Liver (tissue), 10 donors: ENCODE measurements at places on chromosomes 12 and 14. TPM values are rescaled to one million over a fixed set of nuclear protein-coding genes. Genes with fewer than 3 reads are reported as not detected.

DNA sequence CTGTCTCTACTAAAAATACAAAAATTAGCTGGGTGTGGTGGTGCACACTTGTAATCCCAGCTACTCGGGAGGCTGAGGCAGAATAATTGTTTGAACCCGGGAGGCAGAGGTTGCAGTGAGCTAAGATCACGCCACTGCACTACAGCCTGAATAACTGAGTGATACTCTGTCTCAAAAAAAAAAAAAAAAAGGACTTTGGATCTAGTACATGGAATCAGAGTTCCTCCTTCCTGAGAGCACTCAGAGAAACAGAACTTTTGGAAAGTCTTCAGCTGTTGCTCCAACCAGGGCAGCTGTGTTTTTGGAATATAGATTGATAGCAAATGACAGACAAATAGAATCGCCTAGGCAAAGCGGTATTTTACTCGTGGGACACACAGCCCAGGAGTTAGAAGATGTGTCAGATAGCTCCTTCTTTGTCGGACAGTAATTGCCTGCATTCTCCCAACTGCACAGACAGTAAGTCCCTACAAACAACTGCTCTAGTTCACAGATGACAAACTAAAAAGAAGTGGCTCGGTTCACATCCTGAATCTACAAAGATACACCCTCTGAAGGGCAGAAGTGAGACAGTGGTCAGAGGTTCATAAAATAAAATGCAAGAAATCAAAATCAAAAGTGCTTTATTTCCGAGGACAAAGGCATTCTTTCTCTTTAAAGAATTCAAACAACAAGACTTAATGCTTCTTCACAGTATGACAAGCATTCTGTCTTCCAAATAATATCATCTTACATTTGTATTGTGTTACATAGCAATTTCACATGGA, 17.1 kb upstream of the NEK9 start:
- DNase-seq: no peak

DNA sequence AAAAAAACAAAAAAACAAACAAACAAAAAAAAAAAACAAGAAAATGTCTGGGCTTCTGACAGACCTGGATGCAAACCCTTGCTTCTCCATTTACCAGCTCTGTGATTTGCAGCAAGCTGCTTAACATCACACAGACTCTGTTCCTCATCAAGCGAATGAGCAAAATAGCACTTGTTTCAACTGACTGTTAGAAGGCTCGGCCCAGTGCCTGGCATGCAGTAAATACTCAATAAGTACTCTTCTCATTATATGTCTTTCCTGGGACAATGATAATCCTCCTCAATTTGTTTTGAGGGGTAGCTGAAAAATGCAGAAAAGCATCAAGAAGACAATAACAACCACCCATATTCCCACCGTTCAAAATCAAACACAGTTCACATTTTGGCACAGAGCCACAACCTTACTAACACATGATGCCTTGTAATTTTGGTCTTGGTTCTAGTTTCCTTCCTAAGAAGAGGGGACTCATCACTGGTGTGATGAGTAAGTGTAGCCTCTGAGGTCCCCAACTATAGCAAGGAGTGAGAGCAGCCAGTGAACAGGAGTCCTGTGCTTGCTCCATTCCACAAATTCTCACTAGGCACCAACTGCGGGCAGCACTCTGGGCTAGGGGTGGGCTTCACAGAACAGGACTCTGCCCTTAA, 60.4 kb downstream of the TTC7B start:
- no peak for DNase-seq

GRCh38 chr14:102723650-102724049, 53.6 kb upstream of the TRAF3 start:
- DNase-seq: no peak

GRCh38 chr12:109347589-109347988, at the start of gene MYO1H:
Gene MYO1H (plus strand): TSS chr12:109347900. CDS start chr12:109347961, 61 bp downstream.
- DNase-seq: no peak

- no peak for DNase-seq
Observed at GRCh38 chr12:99392091-99392850, 255.3 kb upstream of the GARIN6 start.

ADAM21 gene
- total RNA-seq: not detected

KERA gene
- not detected for total RNA-seq

- DNase-seq: no peak
Observed at GRCh38 chr12:49902399-49903350, 1.0 kb downstream of the FAIM2 start.

ADAMTS20 gene
- total RNA-seq: not detected

DNA sequence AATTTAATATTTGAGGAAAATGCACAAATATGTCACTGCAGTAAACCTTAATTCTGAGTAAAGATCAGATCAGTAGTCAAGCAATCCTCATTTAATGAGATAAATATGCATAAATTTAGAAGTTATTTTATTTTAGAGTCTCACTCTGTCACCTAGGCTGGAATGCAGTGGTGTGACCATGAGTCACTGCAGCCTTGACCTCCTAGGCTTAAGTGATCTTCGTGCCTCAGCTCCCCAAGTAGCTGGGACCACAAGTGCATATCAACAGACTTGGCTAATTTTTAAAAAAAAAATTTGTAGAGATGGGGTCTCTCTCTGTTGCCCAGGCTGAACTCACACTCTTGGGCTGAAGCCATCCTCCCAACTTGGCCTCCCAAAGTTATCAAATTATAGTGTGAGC, 41.3 kb downstream of the LMO3 start:
- DNase-seq: no peak

- DNase-seq: no peak
Observed at GRCh38 chr14:103524002-103524935, 1.6 kb upstream of the CKB start.

DNA sequence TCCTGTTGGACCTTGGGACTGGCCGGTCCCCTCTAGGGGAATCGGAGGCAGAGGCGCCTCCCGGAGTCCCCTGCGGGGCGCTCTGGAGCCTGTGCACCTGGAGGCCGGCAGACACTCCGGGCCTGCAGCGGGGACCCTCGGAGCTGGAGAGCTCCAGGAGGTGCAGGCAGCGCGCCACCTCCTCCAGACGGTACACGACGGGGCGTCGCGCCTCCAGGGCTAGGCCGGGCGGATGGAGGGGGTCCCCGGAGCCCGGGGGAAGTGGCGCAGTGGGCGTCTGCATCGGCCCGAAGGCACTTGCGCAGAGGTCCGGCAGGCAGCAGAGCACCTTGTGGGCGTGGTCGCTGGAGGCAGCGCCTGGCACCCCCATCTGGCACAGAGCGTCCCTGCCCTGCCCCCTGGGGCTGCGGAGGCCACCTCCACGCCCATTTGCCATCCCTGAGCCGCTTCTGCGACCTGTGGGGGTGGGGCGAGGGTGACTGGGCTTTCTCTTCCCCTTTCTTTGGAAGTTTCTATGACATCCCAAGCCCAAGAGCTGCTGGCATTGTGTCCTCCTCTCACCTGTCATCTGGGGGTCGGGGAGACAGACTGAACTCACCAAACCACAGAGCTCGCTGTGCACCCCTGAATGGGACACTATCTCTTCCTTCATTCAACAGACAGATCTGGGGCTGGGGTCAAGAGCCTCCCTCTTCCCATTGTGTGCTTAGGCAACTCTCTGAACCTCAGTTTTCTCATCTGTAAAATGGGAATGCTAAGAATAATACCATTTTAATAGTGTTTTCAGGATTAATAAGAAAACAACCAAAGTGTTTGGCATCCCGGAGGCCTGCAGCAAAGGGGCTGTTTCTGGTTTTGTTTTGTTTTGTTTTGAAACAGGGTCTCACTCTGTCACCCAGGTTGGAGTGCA, 37.5 kb upstream of the CORO1C start:
- no peak for DNase-seq

TPPP2 gene
- 5.9 TPM for total RNA-seq

RFX4 gene
- total RNA-seq: not detected

- no peak for DNase-seq
Observed at GRCh38 chr14:104104076-104104901, 18.8 kb downstream of the ASPG start.

AGAP2 gene
- 1.0 TPM for total RNA-seq

DNA sequence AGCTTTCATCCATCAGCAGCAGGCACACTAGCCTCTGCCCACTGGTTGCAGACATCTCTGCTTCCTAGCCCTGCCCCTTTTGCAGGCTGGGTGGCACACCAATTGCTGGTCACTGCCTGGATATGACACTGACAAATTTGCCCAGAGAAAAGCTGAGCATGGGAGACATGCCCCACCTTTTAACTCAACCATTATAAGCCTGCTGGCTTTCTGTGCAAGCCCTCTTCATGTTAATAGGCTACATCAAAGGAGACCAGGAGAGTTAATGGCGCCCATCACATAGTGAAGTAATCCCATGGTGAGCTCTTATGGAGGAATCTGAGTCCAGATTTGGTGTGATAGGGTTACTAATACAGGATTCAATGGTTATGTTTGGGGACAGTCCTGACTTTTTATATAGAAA, 139.2 kb downstream of the KICS2 start:
- no peak for DNase-seq

DNA sequence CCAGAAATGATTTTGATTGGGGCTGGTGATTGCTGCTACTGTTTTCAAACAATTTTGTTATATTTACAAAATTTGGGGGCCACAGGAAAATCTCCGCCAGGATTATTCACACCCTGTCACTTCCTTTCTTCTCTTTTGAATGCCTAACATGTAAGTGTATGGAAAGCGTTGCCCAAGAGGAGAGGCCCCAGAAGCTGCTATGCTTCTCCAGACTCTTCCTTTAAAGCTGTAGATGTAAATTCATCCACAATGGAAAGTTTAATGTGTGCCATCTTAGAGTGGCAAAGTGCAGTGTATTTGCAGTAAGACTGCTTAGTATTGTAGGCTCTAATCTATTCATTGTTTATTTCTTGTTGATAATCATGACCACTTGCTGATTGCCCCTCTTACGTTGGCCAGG, 136.7 kb upstream of the LRIG3 start:
- DNase-seq: no peak

DNA sequence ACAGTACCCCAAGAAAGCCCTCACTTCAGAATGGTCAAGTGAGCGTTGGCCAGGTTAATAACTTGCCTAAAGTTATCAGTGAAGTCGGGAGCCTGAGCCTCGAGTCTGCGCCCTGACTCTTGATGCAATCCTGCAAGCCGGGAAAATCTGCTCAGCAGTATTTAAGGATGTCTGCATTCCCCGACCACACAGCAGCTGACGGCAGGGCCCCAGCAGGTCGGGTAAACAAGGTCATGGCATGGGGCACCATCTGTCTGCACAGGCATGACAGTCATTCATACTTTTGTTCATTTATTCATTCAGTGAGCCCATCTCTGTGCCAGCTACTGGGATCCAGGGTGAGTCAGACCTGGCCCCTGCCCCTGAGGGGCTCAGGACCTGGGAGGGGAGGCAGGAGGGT, 11.1 kb downstream of the ABCB9 start:
- DNase-seq: no peak

GRCh38 chr12:71266606-71267005, 108.8 kb upstream of the TSPAN8 start:
- DNase-seq: no peak

GRCh38 chr14:68468437-68469207, 324.2 kb downstream of the ZFP36L1 start:
- no peak for DNase-seq

CLEC9A gene
- total RNA-seq: not detected

SLCO1B1 gene
- 170 TPM for total RNA-seq

CAPS2 gene
- total RNA-seq: 3.1 TPM

- no peak for DNase-seq
Observed at GRCh38 chr12:108702595-108703320, 28.6 kb downstream of the CORO1C start.

DNA sequence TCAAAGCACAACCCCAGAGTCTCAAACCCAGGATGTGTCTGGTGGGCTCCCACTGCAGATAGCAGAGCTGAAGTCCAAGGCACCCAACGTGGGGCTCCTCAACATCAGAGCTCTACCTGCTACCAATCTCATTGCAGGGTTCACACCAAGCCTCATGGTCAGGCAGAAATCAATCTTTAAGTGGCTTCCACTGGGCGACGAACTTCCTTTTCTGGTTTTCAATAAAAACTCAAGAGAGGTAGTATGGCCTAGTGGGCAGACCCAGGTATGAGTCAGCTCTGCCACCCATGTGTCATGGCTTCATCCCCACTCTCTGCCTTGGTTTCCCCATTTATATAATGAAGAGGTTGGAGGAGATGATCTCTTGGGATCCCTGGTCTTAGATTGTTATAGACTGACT, 47.0 kb downstream of the BCL11B start:
- no peak for DNase-seq

DNA sequence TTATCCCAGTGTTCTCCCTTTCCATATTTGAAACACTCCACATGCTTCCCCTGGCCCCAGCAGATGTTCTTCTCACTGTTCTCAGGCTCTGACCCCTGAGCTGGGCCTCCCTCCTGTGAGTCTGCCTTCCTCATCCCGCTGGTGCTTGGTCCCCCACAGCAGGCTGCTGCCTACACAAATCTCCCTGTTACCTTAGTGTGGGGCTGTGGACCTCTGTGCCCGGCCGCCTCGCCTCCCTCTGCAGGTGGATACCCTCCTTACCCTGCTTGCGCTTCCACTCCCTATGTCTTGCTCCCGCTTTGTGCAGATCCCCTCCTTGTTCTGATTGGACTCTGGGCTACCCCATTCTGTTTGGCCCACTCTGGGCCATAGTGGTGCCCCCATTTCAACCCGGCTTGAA, 6.9 kb downstream of the DERA start:
- no peak for DNase-seq

SERPINA1 gene
- 10,220 TPM for total RNA-seq

DNA sequence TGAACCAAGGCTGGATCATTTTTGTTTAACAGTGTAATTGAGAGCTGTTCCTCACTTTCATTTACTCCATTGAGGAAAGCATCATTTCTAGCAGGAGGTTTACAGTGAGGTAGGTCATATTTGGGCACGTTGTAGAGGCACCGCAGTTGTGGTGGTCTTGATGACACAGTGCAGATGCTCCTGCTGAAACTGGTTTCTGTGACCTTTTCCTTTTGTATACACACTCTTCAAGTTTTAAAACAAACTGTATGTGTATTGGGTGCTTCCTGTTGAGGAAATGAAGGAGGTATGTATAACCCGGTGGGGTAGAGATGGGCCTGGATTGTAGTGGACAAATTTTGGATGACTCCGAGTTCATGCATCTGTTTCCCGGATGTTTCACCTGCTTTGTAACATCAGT, 456.3 kb upstream of the RGS6 start:
- DNase-seq: no peak

- DNase-seq: no peak
Observed at GRCh38 chr12:12999271-12999958, 650 bp downstream of the HEBP1 start.

GLIPR1L1 gene
- not detected for total RNA-seq

DNA sequence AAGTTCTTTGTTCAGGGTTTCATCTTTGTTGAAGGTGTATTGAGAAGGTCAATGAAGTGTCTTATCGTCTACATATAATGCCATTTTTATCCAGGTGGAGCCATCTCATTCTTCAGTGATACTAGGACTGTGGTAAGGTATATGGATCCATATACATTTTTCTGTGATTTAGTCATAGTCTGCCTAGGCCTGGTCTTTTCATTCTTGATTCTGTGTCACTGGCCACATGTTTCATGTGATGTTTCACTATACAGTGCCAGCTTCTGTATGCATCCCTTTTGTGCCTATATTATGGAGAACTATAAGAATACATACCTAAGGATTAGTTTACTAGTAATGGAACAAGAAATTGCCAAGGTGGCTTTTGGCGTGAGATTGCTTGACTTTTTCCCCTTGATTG, 40.5 kb downstream of the VEZT start:
- no peak for DNase-seq

GPR68 gene
- total RNA-seq: 0.37 TPM
